ENCODE measurements at places on chromosomes 5 and 9.
A peak's percentile ranks its signal among the peaks of the same experiment; 100 is the strongest.

GRCh38 chr5:91007780-91008402, 375.2 kb downstream of the ARRDC3 start:
- no peak for DNase-seq

DNA sequence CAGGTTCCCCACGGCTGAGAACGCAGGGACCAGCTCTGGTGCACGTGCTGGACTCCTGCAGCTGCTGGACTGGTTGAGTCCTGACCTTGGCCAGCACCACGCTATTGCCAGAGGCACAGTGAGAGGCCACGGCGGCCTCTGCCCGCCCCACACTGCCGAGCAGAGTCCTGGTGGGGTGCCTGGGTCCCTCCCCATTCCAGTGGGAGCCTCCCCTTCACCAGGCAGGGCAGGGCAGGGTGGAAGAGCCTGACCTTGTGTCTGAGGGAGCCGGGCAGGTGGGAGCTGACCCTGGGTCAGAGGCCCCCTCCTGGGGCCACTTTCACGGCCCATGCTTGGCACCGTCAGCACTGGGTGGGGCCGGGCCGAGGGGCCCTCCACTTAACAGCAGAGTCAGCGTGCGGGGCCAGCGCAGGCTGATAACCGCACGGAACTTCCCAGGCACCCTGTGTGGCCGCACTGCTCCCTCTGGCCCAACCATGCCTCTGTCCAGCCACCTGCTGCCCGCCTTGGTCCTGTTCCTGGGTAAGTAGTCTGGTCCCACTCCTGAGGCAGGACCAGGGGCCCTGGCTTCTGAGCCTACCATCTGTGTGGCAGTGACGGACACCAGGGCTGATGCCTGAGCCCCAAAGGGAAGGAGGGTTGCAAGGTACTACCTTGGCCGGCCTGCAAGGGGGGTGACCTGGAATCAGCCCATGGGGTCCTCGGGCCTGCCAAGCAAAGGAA, at the start of gene MAMDC4:
TSS of gene MAMDC4 (plus strand) at position 406 of the 723 bp plus-strand sequence. CDS start at position 477, 71 bp downstream.
- DNase-seq = no peak

DNA sequence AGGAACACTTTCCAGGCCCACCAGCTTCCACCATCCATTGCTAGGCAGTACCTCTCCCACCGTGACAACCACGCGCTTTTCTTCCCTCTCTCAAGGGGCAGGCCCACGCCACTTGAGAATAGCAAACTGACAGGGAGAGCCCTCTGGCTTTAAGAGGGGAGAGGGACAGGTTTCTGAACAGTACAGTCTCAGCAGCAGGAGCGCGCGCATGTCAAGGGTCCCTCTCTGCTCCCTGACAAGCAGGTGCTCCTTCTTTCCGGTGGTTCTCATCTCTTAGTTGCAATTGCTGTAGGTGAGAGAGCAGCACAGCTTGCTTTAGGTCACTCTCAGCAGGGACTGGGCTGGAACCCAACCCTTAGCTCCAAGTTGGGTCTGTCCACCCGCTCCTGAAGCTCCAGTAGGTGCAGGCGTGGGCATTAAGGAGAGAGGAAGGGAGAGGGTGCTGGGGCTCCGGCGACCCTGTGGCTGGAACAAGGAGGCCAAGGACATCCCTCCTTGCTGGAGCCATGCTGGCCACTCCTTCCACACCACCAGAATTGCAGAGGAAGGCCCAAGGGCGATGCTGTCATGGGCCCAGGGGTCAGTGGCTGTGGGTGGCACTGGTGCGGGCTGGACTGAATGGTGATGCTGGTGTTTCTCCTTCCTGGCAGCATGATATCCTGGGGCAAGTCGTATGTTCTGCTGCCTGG, 9.0 kb upstream of the PHF2 start:
- DNase-seq = no peak

DNA sequence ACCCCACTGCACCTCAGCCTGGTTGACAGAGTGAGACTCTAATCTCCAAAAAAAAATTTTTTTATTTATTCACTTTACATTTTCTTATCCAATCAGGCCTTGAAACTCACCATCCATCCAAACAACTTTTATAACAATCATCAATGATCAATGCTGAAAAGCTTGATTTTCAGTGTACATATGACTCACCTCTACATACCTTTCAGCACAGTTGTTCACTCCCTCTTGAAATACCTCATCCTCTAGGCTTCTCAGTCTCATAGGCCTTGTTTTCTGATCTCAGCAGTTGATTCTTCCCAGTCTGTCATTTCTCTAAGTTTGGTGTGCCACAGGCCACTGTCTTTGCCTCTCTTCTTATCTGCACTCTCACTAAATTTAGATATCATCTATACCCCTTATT, 36.2 kb downstream of the GRIN3A start:
- DNase-seq = no peak

DNA sequence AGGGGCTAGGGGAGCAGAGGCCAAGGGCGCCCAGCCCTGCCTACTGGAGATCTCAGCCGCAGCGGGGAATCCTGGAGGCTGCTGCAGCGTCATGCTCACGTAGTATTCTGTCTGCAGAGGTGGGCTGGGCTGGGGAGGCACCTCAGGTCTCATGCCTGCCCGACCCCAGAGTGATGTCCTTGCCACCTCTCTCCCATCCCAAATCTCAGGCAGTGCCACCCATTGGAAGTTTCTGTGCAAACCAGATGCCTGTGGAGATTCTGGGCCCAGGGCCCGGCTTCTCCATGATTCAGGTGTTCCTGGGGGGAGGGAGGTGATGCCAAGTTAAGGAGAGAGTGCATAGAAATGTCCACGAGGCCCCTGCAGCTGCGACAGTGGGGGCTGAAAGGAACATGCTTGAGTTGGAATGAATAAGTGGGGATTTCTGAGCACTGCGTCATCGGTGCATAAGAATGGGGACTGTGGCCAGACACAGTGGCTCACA, 72.0 kb downstream of the ANKRD33B start:
- DNase-seq = no peak

DNA sequence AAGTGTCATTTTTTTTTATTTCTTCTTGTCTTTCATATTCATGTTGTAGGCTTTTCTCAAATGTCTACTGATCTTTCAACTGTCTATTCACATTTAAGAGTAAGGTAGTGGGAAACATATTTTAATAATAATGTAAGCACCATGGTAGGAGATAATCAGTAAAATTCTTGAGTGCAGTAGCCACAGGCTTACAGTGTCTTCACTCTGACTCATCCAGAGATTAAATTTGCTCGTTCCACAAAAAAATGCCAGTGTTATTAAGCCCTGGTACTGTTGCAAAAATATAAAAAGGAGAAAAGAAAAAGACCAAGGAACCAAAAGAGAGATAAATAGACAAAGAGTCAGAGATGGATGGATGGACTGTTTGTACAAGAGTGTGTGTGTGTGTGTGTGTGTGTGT, 43.0 kb downstream of the PARP8 start:
- DNase-seq = no peak

DNA sequence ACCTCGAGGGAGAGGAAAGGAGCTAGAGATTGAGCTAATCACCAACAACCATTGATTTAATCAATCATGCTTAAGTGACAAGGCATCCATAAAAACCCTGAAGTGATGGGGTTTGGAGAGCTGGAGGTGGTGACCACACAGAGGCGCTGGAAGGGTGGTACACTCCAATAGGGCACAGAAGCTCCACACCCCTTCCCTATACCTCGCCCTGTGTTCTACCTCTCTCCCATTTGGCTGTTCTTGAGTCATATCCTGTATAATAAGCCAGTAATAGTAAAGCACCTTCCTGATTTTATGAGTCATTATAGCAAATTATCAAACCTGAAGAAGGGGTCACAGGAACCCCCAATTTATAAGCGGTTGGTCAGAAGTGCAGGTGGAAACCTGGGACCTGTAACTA, 18.3 kb downstream of the ACTL7B start:
- no peak for DNase-seq

GRCh38 chr5:37638897-37639296, 200.9 kb downstream of the GDNF start:
- DNase-seq = no peak

- no peak for DNase-seq
These were observed 539.7 kb downstream of the ACTL7B start for GRCh38 chr9:108316066-108316465.

DNA sequence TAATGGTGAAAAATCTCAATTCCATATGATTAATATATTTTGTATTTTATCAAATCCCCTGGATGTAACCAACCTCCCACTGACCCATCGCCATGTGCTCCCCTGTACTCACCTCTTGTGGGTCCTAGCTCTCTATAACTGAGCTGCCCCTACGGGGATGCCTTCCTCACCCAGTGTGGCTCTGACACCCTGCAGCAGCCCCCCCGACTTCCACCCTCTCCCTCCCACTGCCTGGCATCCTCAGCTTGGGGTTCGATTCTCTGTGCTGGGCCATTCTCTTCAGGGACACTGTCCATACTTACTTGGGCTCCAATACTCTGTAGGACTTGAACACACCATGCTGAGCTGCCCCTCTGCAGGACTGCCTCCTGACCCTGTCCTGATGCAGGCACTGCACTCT, 87.1 kb downstream of the PJA2 start:
- no peak for DNase-seq

GRCh38 chr9:124884376-124884775, 22.4 kb downstream of the ARPC5L start:
- no peak for DNase-seq

DNA sequence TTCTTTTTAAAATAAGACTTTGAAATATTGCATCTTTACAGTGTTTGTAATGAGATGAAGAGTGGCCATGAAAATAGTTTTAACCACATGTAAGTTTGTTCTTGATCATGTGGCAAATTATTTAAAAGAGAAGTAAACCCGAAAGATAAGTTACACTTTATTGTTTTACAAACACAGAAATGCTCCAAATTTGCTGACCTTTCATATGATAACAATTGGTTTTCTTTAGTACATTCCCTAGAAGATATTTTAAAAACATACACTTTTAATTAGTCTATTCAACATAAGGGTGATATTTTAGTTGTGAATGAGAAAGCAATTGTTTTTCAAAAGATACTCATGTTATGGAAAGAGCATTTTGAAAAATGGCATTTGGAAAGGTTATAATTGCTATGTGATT, 287.7 kb downstream of the PSAT1 start:
- DNase-seq = no peak

- no peak for DNase-seq
These were observed 168.9 kb downstream of the MAPKAP1 start for GRCh38 chr9:125538092-125538473.

DNA sequence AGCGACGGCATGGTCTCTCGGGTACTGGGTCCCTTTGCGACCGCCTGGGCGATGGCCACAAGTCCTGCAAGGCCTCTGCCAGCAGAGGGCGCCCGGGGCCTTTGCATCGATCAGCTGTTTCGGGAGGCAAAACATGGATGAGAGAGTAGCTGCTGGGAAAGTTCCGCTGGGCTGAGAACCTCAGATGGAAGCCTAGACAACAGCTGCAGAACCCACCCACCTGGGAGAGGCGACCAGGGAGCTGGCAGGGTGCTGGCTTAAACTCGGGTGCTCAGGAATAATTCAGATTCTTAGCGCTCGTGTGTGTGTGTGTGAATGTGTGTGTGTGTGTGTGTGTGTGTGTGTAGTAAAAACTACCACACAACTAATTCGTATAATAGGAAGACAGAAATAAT, 50.0 kb downstream of the TRIM32 start:
- DNase-seq = peak; percentile 93

GRCh38 chr5:138245717-138246116, 28.7 kb downstream of the GFRA3 start:
- DNase-seq = peak; percentile 76

Data from ecto neural progenitor cell (in vitro differentiated cells).